ENCODE measurements at places on chromosomes 12 and 14.

DNA sequence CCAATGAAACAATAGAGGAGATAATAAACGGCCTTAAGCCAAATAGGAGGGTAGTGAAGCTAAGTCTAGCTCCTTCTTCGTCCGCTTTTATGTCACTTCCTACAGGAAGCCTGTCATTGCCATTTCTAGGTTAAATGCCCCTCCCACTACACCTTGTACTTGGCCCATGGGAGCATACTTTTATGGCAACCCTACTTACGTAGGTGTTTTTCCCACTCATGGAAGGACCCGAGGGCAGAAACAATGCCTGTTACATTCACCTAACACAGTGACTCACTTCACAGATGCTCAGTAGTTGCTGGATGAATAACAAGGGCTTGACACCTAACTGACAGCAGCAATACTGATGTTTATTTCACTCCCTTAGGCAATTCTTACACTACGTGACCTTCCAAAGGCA, 44.5 kb downstream of the ALKBH1 start:
- no peak for DNase-seq

DNA sequence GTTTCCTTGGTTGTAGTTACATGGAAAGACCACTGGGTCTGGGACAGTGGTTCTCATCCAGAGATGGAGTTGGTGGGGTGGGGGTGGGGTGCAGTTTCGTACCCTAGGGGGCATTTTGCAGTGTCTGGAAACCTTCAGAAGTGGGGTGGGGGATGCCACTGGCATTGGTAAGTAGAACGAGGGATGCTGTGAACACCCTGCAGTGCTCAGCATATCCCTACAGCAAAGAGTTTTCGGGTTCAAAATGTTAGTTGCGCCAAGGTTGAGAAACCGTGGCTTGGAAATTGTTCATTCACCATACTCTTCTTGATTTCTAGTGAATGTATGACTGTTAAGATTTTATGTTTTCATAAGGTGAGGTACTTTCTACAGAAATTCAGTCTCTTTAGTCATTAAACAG, 28.7 kb downstream of the TRAF3 start:
- DNase-seq = no peak

- DNase-seq = no peak
Observed at GRCh38 chr12:32534698-32535097, 135.3 kb downstream of the FGD4 start.

GRCh38 chr12:113239288-113239771, 18.1 kb downstream of the TPCN1 start:
- DNase-seq = no peak

DNA sequence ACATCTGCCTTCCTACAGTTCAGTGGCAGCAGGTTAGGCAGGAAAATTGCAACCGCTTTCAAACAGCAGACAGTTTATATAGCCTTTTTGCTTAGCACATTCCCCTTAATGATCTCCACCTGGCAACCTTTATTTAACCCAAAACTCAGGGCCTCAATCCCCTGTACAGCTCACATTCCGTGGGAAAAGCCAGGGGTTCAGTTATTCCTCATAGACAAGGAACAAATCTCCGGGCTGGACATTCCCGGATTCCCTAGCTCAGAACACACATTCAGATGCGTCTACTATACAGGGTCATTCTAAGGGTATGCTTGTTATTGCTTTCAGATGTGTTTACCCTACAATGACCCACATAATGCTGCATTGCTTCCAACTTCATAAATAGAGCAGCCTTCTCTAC, 73.8 kb upstream of the DCN start:
- no peak for DNase-seq

DNA sequence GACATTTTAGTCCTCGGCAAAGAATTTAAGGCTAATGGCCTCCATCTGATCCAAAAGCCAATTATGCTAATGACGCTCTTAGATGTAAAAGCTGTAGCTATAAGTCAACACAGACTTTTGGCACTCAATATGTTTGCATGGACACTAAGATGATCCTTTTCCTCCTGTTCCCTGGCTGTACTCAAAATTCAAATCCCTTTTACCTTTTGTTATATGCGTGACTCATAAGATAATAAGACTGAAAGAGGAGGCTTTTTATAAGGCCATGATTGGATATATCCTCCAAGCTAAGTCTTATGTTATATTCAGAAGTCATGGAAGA, 89.8 kb downstream of the PDZRN4 start:
- no peak for DNase-seq

DNA sequence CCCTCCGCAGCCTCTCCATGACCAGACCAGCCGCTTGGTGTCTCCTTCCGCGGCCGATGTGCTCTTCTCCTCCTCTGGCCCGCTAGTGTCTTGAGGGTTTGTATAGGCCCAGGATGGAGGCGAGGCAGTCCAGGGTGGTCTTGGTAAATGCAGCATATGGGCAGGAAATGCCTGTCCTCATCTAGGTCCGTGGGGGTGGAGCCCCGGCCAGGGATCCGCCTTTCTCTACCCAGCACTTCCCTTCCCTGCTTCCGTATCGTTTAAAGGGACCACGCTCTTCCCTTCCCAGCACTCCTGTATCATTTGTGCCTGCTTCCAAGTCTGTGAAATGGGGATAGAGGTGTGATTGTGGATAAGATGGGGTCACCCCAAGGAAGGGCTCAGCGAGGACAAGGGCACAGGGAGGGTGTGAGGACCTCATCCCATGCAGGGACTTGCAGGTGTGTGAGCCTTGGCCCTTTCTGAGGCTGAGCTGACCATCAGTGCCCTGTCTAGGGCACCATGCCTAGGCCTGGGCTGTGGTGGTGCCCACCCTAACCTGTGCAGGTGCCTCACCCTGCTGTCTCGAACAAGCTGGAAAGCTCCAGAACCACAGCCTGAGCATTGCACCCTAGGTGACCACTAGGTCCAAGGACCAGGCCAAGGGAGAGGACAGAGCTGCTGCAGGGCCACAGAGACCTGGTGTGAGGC, 326.8 kb upstream of the RTL1 start:
- DNase-seq = no peak

DNA sequence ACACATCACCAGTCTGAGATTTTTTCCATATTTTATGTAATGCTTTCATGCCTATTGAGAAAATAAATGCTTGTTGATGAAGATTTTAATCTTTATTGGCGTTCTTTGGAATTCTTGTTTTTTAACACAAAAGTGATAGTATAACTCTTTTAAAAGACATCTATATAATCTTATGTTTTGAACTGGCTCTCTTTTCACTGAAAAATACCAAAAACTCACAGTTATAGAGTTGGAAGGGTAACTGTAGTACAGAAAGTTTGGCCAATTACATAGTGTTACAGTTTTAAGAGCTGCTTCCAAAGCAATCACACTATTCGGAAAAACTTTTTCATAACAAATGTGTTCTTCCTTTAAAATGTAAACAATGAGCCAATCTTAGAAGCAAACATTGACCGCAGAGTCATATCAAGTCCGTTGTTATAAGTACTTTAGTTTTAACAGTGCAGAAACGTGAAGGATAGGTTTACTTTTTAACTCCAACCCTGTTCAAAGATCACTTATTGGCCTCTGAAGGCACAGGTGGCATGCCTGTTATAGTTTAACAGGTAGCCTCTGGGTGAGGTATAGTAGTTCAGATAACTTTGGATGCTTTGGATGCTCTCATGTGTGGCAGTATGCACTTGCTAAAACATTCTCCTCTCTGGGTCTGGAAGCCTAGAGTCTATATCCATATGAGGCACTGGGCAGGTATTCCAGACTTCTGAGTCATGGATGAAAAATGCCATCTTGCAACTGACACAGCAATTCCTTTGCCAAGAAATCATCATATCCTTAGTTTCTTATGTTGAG, 12.1 kb upstream of the NTN4 start:
- DNase-seq = no peak

- DNase-seq = no peak
Observed at GRCh38 chr12:93793983-93794382, 116.8 kb downstream of the CRADD start.

GRCh38 chr12:17665839-17666238, 424.2 kb downstream of the RERGL start:
- DNase-seq = no peak

- no peak for DNase-seq
Observed at GRCh38 chr12:68453278-68453677, 121.1 kb upstream of the MDM1 start.

DNA sequence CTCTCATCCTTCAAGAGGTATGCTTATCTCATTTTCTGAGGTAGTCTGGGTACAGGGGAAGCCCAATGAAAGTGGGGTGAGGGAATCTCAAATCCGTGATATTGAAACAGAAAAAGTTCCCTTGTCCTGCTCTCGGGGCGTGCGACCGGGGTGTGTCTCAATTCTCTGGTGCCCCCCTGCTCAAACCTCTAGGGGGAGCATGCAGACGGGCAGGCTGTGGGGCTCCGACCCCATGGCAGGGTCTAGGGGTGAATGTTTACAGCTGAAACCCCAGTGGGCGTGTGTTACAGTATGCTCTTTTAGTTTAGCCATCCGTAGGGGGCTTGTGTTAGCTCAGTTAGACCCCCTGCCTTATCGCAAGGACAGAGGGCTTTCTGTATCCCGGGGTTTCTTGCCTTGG, 68.7 kb downstream of the PTPRQ start:
- DNase-seq = no peak

DNA sequence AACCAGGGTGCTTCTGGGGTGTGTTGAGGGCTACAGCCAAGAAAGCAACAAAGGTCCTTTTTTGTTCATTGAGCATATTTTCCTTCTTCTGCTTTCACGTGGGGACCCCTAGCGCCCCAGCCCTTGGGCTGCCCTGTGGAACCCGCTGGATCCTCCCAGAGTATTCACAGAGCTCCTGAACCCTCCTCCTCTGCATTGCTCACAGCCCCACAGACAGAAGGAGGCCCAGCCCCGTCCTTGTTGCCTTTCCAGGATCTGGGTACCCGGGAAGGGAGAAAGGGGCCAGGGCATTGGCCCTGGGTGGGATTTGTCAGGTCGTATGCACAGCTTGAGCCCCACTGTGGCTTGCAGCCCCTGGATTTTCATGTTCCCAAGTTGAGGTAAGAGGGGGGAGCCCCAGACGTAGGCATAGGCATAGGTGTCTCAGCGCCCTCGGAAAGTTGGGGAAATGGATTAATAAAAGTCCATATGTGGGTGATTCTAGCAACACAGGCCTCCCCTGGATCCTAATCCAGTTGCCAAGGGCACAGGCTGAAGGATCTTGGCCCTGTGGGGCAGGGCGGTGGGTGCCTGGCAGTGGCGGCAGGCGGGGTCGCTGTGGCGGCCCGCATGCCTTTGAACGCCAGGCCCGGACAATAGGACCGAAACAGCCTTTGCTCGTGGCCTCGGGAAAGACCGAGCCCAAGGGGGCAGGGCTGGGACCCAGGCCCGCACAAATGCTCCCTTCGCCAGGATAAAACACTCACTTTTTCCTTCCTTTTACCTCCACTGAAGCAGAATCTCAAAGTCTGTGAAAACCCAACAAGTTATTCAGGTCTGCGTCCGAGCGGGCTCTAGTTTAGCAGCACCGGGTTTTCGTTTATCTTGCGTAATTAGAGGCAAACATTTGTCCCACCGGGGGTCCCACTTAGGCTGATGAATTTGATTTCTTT, 3.0 kb upstream of the HOXC10 start:
- no peak for DNase-seq

DNA sequence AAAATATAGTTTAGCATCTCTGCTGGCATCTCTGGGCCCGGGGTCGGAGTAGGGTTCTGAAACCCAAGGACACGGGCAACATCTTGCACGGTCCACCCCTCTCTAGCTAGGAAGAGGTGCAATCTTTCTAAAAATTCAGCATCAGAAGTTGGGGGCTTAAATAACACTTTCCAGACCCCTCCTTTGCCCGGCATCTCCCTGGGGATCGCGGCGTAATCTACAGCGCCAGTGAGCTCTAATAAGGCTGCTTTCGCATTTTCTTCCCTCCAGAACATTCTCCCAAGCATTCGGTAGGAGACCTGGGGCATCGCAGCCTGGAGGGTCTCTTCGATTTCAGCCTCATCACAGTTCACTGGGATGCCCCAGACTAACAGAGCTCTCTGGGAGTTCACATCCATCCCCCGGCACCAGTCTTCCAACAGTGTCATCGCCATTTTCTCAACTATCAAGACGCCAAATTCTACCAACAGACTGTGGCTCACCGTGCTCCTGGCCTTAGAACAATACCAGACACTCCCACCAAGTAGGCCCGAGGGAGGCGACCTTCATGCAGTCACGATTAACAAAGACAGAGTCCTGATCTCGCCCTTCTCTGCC, 880 bp downstream of the PNMA1 start:
- no peak for DNase-seq

GRCh38 chr12:11075642-11076041, 13.5 kb upstream of the TAS2R46 start:
- DNase-seq = no peak

DNA sequence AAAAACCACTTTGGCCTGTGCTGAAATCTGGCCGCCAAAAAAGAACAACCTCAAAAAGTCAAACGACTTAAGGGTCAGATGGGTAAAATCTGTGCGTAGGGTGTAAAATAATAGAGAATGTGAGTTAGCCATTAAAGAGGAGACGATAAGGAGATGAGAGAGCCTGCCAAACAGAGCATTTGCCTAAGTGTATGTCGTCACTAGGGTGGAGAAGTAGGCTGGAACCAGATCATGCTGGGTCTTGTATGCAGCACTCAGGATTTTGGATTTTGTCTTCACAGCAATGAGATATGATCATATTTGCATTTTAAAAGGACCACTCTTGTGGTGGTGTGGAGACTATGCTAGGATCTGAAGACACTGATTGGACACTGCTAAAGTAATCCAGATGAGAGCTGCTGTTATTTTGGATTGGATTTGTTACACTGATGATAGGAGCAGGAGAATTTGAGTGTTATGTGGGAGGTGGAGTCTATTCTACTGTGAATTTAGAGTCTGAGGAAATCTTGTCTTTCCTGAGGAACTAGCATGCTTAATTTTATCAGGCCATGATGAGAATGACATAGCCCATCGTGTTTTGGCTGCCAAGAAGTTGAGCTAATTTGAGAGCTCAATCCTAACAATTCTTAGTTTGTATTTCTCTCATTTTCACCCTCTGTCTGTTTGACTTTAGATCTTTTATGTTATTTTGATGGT, 24.8 kb upstream of the DBX2 start:
- no peak for DNase-seq

GRCh38 chr14:26820138-26820537, 222.3 kb upstream of the NOVA1 start:
- no peak for DNase-seq

GRCh38 chr12:2290091-2290490, 237.3 kb downstream of the CACNA1C start:
- DNase-seq = no peak

DNA sequence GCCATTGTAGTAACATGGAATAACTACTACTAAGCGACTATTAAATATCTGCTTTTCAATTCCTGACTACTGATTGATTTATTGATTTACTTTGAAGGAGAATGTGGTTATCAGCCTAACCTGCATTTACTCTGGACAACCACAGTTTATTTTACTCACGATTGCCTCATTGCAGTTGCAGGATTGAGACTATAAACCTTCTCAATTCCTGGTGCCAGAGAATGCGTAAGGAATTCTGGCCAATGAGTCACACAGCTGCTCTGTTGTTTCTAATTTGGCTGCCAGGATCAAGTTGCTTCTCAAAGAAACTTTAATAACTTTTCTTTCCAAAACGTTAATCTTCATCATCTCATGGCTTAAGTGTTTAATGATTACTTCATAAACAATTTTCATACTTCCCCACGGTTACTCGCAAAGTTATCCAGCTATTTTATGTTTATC, 13.1 kb upstream of the TMTC1 start:
- DNase-seq = no peak

All from activated T-helper 9 cell treated with anti-CD3 and anti-CD28 coated beads, Interleukin-2, amount 50 U/mL, for 16 hours (primary cell).